Osteoblast (primary cell): ENCODE measurements at places on chromosomes 16 and 17.

DNA sequence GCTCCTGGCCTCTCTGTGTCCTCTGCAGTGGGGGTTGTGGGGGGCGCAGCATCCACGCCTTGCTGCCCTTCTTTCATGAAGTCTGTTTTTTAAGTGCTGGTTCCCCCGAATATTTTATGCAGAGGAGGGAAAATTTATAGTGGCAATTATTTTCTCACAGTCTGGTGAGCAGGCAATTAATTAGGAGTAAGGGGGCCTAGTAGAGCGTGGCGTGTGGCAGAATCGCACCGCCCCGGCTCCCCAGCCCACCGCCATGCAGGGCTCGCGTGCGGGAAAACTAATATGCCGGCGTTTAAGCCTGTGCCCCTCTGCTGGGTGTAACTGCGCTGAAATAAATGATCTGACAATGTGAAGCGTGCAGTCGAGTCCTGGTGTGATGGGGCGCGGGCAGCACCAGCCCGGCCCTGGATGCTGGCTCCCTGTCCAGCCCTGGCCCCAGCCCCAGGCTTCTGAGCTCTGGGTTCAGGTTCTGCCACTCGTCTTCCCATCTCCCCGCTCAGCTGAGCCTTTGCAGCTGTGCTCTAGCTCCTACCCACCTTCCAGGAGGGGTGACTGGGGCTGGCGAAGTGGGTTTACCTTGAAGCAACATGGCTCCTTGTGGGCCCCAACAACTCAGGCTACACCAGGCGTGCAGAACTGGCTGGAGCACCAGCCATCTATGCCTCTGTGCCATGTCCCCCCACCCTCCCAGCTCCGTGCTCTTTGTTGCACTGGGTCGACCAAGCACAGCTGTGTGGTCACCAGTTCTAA, 13.8 kb downstream of the ENGASE start:
- peak; percentile 68 for DNase-seq

DNA sequence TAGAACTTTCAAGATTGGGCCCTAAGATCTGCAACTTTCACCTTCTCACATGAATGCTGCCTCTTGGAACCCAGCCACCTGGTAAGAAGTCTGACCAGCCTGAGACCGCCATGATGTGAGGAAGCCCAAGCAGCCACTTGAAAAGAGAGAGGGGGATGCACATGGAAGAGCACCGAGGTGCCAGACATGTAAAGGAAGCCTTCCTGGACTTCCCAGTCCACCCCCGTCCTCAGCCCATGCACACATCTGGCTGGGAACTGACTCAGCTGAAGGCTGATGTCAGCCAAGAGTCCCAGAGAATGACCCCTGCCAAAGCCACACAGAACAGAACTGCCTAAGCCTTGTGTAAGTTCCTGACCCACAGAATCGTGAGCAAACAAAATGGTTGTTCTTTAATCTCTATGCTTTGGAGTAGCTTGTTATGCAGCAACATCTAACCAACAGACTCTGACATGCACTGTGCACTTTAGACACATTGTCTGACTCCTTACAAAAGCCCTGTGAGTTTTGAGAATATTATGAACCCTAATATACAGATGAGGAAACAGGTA, 86.7 kb downstream of the RMI2 start:
- no peak for DNase-seq

GRCh38 chr16:66190411-66190810, 176.1 kb upstream of the CDH5 start:
- no peak for DNase-seq

DNA sequence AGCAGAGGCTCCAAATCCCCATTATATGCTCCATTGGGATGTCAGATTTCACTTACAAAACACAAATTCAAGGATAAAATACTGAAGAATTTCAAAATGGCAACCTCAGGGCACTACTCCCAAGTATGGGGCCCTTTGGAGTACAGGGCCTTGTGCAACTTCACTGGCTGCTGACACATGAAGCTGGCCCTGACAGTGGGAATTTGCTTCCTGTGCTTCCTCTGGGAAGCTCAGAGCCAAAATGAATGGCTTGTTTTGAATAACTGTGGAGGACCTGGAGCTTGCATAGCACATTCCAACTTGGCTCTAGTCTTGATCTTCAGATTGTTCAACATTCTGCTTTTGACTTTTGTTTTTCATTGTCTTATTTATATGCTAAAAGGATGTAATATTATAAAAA, 52.3 kb upstream of the HNF1B start:
- no peak for DNase-seq

DNA sequence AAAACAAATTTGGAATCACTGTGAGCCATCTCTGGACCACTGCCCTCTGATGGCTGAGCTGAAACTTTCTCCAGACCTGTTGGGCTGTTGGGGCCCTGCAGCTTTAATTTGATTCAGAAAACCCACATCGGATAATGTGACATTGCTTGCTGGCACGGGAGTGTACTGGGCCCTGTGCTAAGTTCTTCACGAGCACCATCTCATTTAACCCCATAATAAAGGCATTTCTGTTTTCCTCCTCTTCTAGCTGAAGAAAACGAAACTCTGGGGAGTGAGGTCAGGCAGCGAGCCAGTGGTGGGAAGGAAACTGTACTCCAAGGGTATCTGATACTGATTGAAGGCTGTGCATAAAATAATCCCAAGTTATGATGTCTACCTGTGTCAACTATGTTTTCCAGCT, 34.5 kb upstream of the TNRC6A start:
- DNase-seq, result peak; percentile 31

DNA sequence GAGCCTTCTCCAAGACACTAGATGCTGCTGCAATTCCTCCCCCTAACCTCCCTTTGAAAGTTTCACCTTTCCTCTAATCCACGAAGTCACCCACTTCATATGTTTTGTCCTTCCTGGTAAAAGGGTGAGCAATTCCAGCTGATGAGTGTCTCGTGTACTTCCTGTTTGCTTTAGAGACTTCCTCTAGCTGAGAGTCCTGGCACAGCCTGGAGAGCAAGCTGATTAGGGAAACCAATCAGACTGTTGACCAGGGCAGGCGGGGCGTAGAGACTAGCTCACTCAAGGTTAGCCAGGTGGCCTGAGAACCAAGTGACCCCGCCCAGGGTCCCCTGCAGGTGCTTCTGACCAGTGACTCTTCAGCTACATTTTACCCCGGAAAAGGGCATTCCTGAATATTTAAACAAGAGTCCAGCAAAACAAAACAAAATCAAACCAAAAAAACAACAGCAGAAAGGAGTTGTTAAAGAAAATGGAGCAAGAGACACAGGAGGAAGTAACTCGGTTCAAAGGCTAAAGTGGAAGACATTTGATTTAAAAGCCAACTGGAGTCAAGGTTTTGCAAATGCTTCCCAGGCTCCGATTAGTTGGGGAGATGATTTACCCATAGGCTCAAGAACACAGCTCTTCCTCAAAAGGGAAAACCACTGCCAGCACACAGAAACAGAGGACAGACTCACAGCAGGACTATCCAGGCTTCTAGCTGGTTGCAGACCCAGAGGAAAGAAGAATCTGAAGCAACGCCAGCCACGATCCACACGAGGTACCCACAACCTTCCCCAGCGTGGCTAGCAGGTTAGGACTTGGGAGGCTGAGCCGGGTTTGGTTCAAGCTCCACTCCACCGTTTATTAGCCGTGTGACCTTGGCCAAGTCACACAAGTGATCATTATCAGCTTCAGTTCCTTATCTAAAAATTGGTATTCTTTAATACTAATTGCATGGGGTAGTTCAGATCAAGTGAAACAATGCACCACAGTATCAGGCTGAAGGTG, 13.4 kb downstream of the HSPB9 start:
- peak; percentile 90 for DNase-seq

GRCh38 chr17:42681976-42682721, at the start of gene CNTNAP1:
CNTNAP1 (plus strand) TSS chr17:42682531; CDS start chr17:42682830, 299 bp downstream.
- peak; percentile 99 for DNase-seq

DNA sequence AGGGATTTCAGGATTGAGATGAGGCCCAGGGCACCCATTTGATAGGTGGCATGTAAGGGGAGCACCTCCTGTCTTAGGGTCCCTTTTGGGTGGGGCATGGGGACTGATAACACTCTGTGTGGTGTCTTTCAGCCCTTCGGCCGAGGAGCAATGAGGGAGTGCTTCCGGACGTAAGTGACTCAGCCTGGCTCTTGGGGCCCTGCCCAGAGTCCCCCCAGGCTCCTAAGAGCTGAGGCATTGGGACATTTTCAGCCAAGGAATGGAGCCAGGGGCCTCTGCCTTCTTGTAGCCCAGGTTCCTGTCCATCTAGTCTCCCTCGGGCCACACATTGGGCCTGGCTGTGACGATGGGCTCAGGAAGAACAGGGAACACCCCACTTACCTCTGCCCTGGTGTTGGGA, 44.4 kb downstream of the EEF2K start:
- no peak for DNase-seq

DNA sequence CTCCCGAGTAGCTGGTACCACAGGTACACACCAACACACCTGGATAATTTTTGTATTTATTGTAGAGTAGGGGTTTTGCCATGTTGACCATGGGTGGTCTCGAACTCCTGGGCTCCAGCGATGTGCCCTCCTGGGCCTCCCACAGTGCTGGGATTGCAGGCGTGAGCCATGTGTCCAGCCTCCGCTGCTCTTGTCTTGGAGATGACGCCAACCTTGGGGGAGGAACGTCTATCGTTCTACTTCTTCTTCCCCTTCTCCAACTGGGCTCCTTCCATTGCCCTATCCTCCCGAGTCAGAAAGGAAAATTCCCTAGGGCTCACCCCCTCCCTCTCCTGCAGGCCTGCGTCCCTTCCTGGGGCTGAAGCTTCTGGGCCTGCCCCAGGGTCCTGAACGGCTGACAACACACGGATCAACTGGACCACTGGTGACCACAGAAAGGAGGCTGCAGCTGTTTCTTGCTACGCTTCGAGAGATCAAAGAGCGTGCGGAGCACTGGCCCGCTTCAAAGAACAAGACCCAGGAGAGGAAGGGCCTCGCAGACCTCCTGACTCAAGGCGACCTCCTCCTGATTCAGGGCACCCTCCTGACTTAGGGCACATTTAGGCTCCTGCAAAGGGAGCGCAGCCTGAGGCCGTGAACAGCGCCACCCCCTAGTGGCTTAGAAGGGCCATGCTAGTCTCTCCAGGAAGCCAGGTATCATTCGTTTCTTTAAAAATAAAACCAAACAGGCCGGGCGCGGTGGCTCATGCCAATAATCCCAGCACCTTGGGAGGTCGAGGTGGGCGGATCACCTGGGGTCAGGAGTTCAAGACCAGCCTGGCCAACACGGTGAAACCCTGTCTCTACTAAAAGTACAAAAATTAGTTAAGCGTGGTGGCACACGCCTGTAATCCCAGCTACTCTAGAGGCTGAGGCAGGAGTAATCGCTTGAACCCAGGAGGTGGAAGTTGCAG, 48.5 kb upstream of the HELZ start:
- DNase-seq, result peak; percentile 97

DNA sequence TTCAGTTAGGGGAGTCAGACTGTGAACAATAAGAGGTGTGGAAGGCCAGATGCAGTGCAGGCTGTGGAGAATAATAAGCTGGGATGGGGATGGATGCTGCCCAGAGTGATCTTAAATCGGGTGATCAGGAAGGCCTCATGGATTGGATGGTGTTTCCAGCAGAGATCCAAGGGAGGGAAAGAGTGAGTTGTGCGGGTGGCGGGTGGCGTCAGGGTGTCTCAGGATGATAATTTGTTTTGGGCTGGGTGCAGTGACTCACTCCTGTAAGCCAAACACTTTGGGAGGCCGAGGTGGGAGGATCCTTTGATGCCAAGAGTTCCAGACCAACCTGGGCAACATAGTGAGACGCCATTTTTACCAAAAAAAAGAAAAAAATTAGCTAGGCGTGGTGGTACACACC, 7.9 kb downstream of the CLUAP1 start:
- no peak for DNase-seq

DNA sequence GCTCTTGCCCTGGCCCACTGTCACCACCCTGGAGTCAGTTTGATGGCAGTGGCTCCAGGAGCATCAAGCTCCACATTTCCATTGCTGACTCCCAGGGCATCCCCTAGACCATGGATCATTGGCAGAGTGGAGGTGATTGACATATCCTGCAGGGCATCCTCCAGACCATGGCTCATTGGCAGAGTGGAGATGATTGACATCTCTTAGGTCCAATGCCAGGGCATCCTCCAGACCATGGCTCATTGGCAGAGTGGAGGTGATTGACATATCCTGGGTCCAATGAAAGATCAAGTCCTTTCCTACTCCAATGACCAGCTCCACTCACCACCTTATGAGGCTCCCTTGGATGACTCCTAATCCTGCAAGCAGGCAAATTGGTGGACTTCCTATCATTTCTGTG, 174.3 kb upstream of the NLRP1 start:
- no peak for DNase-seq

DNA sequence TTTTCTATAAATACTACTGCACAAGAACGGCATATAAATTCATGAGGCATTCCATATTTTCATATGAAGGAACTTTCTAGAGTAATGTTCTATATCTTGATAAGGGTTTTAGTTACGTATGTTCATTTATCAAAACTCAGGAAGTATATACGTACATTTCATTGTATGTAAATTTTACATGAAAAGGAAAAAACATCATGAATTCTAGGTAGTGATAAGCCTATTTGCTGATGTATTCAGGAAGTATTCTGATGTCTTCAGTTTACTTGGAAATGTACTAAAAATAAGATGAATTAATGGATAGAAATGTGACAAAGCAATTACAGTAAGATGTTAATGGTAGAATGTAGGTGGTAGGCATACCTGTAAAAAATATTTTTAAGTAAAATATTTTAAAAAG, 4.7 kb downstream of the DGKE start:
- DNase-seq, result no peak

DNA sequence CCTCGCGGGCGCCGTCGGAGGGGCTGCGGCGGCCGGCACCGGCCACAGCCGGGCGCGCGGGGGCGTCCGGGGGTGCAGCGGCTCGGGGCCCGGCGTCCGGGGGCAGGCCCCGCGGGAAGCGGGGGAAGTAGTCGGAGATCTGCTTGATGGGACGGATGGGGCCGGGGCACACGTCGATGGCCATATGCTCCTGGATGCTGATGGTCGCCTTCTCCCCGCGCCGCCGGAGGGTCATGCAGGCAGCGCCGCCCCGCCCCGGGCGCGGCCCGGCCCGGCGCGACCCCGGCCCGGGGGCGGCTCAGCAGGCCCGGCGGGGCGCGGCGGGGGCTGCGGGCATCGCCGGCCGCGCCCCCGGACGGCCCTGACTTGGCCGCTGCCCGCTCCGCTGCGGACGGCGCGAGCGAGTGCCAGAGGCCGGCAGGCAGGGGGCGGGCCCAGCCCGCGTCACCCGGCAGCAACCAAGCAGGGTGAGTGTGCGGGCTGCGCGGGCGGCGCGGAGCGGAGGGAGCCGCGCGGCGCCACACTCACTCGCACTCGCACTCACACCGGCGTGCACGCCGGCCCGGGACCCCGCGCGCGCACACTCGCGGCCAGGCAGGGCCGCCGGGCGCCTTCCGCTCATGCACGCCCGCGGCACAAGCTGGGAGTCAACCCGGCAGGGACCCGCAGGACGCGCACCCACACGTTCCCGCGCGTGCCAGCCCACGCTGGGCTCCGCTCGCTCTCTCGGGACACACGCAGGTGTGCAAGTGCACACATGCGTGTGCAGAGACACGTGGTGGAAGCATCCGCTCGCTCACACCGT, at the start of gene DOC2B:
Gene DOC2B, minus strand, starts transcription at position 406 of the 805 bp plus-strand sequence. Its CDS starts 171 bp downstream, at position 235.
- peak; percentile 100 for DNase-seq

- DNase-seq, result peak; percentile 94
These were observed 10.8 kb downstream of the CASKIN2 start for GRCh38 chr17:75504347-75505151.

GRCh38 chr17:74150428-74151025, 53.0 kb upstream of the RPL38 start:
- no peak for DNase-seq
